ENCODE measurements at places on chromosomes 13 and 19. TPM values are rescaled to one million over a fixed set of nuclear protein-coding genes. Genes with fewer than 3 reads are reported as not detected.

The IFI30 gene
- 2.3 TPM for total RNA-seq

The SKA3 gene
- 24.4 TPM for total RNA-seq

The VAV1 gene
- total RNA-seq = not detected

The CLDND2 gene
- not detected for total RNA-seq

The ZNF473 gene
- total RNA-seq = 10.8 TPM

The CATSPERD gene
- total RNA-seq = not detected

The OR7A5 gene
- total RNA-seq = not detected

The ZNF568 gene
- total RNA-seq = 7.3 TPM

The APLP1 gene
- total RNA-seq = 4.7 TPM

The UHRF1 gene
- 57.4 TPM for total RNA-seq

The IRGC gene
- not detected for total RNA-seq

The IFNL4 gene
- total RNA-seq = not detected

The KL gene
- not detected for total RNA-seq

The UQCR11 gene
- 29.2 TPM for total RNA-seq

The C19orf47 gene
- total RNA-seq = 4.4 TPM

The ZNF229 gene
- total RNA-seq = 17.6 TPM

The CEACAM7 gene
- not detected for total RNA-seq

The AMER2 gene
- not detected for total RNA-seq

The VN1R4 gene
- not detected for total RNA-seq

The EDNRB gene
- under 0.01 TPM for total RNA-seq

The ZNF606 gene
- 9.4 TPM for total RNA-seq

The C19orf38 gene
- 0.28 TPM for total RNA-seq

The ZNF222 gene
- 7.0 TPM for total RNA-seq

The CEACAM3 gene
- total RNA-seq = not detected

The RBM42 gene
- 20.6 TPM for total RNA-seq

The TMPRSS9 gene
- not detected for total RNA-seq

The PROSER1 gene
- 2.0 TPM for total RNA-seq

The MISP gene
- total RNA-seq = not detected

The SUPT20H gene
- 46.6 TPM for total RNA-seq

The PNMA8C gene
- total RNA-seq = 0.18 TPM

The CYP2F1 gene
- total RNA-seq = not detected

The GAS6 gene
- 220 TPM for total RNA-seq

The ZNF737 gene
- 3.3 TPM for total RNA-seq

The GDF15 gene
- 10.3 TPM for total RNA-seq

The ADGRE2 gene
- not detected for total RNA-seq

The SLC1A6 gene
- not detected for total RNA-seq
